ENCODE measurements at places on chromosomes 7 and 10.

GRCh38 chr10:75651417-75651816, 220.0 kb downstream of the LRMDA start:
- DNase-seq, result no peak

GRCh38 chr10:47449979-47450378, 33.9 kb downstream of the ANXA8 start:
- DNase-seq, result no peak

GRCh38 chr7:81886211-81886764, 116.4 kb upstream of the HGF start:
- no peak for DNase-seq

DNA sequence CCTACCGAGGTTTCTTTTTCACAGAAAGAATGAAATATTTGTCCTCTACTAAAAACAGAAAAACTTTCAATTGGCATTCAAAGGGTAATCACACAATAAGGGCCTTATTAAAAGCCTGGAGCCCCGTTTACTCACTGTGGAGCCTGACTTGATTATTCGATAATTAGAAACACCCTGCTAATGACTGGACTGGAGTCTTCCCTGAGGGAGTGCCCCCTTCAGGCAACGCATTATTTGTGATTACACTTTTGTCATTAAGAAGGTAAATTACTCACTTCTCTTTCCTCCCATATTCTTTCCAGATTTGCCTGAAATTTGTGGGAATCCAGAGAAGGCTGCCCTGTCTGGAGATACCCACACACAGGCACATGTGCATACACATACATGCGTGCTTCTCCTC, 444.2 kb upstream of the NPVF start:
- no peak for DNase-seq

All from GM13976 (cell line).